ENCODE measurements at places on chromosomes 4 and X.

DNA sequence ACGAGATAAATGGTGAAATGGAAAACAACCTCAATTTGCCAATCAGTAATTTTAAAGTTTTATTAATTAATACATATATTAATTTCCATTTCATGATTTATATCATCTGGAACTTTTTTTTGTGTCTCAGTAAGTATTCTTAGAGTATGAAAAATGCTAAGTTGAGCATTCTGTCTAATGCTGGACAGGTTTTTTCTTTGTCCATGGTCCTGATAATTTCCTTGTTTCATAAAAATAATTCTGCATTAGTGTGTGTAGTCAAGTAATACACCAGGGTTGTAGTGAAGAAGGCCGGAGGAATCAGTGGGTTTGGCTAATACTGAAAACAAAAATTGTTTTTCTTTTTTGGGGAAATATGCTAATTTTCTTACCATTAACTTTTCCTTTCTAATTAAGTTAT, 9.9 kb downstream of the ANAPC4 start:
- no peak for DNase-seq

GRCh38 chr4:21013501-21013900, 313.2 kb downstream of the PACRGL start:
- no peak for DNase-seq

DNA sequence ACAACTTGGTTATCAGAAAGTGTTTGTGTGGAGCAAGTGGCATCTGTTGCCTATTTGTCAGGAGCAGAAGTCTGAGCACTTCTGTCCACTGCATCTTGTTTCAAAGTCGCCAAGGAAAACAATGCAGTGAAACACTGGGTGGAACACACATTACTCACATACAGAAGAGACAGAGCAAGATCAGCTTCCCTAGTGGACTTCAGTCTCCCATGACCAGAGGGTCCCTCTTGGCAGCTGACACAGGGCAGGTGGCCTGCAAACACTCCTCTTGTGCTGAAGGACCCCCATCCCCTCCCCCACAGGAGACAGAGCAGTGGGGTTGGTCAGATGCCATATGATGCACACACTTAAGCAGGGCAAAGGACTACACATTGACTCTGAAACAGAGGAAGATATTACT, 3.6 kb upstream of the BBS12 start:
- DNase-seq = no peak

- DNase-seq = no peak
Measured at GRCh38 chrX:34656842-34657725, at the start of gene TMEM47. Gene TMEM47 (minus strand): TSS chrX:34657285. CDS start chrX:34657029, 256 bp downstream.

GRCh38 chr4:112075129-112075753, 70.0 kb upstream of the FAM241A start:
- no peak for DNase-seq

DNA sequence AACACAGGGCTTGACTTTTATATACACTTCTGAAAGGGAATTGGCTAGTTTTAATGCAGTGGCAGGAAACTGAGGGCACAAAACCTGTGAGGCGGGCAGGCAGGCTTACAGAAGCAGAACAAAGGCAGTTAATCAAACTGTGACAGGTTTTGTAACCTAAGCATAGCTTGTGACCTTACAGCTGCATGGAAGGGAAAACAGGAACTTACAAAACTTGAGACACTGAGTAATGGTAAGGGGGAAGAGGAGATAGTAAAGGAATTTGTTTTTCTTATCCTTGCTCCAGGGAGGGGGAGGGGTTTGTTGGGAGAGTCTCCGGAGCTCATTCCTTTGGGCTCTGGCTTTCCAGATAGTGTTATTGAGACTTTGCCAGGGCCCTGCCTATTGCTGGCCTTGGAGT, 55.6 kb downstream of the SLITRK4 start:
- DNase-seq = no peak

- DNase-seq = no peak
Measured at GRCh38 chr4:168812806-168813205, 197.2 kb downstream of the CBR4 start.

DNA sequence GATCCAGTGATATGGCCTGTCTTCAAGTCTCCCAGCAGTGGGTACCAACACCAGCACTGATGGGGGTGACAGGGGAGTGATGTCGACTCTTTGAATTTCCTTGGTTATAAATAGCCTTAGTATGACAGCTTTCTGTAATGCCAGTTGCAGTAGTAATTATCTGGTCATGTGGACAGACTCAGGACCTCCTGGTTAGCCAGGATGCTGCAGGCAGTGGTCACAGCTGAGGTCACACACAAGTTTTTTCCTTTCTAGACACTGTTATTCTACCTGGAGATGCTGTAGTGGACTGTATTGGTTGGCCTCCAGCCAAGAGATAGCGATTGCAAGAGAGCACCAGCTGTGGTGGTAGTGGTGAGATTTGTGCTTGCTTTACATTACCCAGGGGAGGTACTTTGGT, 63.6 kb downstream of the UPRT start:
- no peak for DNase-seq

DNA sequence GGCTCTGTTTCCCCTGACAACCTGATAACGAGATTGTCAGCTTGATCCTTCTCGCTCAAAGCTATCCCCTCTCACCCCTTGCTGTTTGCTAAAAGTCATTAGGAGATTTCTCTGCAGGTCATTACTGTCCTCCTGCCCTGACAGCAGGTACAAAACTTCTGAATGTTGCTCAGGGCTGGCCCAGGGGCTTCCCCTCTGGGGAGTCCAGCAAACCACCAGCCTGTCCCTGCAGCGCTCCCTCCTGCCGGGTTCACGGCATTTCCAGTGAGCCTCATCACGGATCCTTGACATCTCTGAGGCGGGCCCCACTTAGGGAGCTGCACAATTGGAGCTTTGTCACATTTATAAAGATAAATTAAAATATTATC, 5.2 kb upstream of the SORCS2 start:
- no peak for DNase-seq

DNA sequence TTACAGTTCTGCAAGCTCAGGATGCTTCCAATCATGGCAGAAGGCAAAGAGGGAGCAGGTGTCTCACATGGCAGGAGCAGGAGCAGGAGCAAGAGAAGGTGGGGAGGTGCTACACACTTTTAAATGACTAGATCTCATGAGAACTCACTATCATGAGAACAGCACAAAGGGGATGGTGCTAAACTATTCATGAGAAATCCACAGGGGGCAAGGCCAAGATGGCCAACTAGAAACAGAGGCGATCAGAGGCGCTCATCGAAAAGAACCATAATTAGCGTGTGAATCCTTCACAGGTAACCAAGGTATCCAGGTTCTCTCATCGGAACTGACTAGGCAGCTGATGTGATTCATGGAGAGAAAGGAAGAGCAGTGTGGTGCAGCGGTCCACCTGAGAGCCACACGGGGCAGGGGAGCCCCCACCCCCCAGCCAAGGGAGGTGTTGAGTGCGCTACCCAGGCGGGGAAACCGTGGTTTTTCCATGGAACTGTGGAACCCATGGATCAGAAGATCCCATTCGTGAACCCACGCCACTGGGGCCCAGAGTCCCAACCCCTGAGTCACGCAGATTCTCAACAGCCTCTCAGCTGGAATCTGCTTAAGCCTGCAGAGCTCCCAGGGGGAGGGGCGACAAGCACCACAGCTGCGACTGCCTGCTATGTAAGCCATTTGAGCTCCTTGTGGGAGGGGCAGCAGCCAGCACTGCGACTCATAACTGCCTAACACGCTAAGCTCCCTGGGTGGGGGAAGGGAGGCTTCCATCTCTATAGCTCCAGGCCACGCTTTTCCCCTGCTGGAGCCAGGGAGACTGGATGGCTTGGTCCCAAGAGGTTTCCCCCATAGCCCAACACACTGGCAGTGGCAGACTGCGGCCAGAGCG, 46.7 kb downstream of the FGF16 start:
- no peak for DNase-seq

DNA sequence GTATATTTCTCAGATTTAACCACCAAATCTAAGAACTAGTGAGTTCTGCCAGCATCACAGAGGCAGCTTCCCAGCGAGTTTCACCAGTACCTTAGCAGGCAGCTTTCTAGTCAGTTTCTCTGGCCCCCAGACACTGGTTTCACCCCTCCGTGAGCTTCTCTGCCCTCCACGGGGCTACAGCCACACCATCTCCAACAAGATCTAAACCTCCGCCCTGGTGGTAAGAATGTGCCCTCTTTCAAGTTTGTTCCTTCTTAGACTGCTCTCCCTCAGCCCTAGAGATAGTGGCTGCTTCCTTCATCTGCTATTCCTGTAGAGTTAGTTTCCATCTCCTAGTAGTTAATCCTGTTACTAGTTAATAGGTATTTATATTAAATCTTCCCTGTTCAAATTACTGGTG, 60.5 kb upstream of the TAB3 start:
- no peak for DNase-seq

DNA sequence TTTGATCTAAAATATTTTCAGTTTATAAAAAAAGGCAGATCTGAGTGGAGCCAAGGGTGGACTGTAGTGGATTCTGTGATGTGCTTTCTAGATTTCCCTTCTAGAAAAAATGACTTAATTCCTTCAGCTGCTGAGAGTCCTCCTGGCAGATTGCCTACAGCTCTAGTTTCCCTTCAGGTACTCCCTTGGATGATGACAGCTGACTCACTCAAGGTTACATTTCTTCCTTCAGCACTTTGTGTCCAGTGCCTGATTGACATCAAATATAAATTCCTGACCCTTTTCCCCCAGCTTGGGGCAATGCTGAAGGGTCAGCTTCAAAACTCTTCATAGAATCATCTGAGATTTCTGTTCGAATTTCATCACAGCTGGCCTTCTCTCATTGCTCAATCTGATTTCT, 161.7 kb downstream of the EMCN start:
- no peak for DNase-seq

GRCh38 chr4:77854431-77855111, 8.1 kb upstream of the MRPL1 start:
- DNase-seq = no peak

GRCh38 chr4:94356444-94356843, 13.8 kb upstream of the HPGDS start:
- no peak for DNase-seq

DNA sequence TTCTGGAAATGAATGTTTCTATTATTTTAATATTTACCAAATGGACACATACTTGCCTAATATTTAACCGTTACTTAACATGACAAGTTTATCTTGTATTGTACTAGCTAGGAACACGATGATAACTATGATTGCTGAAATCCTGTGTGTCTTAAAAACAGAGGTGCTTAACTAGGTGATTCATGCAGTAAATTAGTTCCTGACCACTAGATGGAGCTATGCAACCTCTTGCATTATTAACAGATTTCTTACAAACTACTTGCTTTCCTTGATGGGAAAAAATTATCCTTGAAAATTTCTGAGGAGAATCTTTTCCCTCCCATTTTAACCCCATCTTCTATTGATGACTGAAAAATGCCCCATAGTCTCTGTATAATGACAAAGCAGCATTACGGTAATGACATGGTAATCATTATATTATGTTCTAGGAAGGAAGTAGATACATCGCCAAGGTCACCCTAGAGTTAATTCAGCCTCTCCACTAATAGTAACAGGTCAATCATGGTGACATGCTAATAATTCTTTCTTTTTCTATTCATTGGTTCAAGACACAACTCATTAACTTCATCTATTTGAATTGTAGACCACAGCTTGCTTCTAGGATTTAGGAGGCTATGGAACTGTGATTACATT, 844.2 kb downstream of the RAPGEF2 start:
- DNase-seq = no peak
